ENCODE measurements at places on chromosomes 5 and 9.

- DNase-seq: no peak
Measured at GRCh38 chr5:114327474-114327873, 34.4 kb upstream of the KCNN2 start.

DNA sequence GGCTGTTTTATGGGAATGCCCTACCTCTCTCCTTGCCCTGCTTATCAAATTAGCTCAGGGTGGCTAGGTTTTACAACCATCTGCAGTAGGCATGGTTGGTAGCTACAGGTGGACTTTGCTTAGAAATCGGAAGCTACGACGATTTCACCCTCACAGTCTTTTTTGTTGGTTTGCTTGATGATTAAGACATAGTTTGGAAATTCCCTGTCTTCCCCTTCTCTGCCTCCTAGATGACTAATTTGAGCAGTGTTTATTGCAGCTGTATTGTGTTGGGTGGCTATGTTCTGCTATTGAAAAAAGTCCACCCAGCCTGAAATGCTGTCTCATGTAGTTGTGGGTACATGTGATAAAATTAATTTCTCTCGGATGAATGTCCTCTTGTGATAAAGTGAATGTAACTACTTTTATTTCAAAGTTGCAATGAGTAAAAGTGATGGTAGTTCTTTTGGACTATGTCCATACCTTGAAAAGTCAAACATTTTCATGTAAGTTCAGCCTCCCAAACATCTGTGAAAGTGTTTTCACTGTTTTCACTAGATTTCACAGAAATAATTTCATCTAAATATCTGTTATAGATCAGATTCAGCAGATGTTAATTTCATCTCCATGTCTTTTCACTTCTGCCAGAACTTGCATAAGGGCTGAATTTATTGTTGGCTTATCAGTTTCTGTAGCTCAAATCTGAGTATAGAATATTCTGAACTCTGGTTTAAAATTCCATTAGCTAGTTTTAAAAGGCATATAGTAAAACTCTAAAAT, 37.3 kb upstream of the FYB1 start:
- DNase-seq: no peak

- peak; percentile 13 for DNase-seq
Measured at GRCh38 chr9:127721391-127721821, 5.5 kb downstream of the TTC16 start.

DNA sequence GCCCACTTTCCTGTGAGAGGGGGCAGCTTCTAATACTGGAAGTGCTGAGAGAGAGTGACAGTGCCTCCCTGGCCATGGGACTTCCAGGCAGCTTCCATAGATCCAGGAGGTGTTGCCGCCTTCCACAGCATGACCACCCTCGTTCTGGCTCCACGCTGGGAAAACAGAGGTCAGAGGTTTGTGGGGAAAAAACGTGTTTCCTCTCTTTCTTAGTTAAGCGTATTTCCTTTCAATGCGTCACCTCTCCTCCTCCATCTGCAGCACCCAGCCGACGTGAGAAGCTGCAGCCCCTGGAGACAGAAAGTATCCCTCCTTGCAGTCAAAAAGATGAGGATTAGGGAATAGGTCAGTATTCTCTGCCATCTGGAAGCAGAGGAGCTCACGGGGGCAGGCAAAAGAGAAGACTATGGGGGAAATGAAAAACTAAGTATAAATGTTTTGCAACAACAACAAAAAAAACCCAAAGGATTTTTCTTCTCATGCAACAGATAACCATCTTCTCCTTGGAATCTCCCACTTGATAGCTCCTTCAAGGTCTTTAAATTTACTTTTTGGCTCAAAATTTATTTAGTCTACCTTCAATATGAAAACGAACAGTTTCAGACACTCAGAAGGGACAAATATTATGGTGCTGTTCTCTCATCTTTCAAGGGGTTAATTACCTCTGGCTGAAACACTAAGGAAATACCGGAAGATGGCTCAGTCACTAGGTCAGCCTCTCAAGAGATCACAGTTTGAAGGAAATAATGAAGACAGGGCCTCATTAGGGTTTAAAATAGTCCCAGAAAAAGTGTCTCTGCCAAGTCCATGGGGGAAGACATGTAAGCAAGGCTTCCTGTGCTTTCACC, 38.0 kb downstream of the MTMR12 start:
- DNase-seq: no peak

GRCh38 chr5:32827981-32828380, 116.9 kb downstream of the NPR3 start:
- no peak for DNase-seq

DNA sequence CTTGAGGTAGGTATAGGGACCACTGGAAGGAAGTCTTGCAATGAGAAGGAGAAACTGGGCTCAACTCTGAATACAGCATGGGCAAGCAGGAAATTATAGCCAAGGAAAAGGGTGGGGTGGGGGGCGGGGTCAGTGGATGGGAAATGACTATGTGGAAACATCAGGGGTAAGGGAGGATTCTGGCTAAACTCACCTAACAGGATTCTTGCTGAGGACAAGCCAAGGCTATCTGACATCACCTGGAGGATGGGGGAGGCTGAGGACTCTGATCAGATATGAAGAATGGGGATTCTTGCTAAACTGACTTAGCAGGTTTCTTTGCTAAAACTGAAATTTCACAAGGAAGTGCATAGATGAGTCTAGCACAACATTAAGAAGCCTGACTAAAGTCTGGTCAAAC, 40.8 kb downstream of the CTSL start:
- no peak for DNase-seq

GRCh38 chr9:129944506-129945116, 98.4 kb downstream of the FNBP1 start:
- DNase-seq: no peak

GRCh38 chr5:81363093-81363871, 30.7 kb downstream of the ACOT12 start:
- DNase-seq: no peak

DNA sequence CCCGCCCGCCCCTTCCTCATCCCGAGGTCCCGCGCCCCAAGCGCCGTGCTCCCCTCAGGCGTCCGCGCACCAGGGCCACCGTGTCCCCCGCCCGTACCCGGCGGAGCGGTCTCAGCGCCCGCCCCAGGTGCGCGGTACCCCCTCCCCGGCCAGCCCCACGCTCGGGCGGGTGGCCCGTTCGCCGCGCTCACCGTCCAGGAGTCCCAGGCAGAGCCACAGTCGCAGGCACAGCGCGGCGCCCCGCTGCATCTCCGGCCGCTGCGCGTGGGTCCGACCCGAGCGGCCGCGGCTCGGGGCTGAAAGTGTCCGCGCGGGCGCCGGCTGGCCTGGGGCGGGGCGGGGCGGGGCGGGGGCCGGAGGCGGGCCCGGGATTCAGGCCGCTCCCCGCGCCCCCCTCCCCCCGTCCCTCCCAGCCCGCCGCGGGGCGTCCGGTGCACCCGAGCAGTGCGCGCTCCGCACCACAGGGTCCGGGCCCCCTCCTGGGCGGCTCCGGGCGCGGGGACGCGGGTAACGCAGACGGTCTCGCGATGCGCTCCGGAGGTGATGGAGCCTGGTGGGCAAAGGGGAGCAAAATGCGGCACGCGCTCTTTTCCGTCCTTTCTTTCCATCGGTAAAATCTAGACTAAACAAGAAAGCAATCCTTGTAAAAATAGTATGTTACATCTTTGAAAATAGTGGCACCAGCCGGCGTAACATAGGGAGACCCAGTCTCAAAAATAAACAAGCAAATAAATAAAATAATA, at the start of gene FLT4:
Gene FLT4, minus strand, starts transcription at position 304 of the 743 bp plus-strand sequence. Its CDS starts 55 bp downstream, at position 249.
- no peak for DNase-seq

DNA sequence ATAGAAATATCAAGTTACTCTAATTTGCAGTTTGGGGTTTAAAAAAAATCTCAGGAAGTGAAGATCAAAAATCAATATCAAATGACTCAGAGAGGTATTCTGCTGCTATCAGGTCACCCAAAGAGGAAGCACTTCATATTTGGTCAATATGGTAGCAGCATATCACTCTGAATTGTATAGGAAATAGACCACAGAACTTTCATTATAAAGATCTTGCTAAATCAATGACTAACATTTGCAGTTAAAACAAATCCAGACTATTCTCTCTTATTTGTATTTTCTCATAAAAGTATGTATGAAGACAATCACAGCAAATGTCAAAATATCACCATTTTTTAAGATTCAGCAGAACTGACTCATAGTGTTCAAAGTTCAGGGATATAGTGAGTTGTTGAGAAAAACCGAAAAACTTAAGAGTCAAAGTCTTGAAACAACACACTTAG, 105.8 kb upstream of the PCSK1 start:
- no peak for DNase-seq

Measured in NCI-H526 (cell line).